Omental fat pad (tissue), 4 donors: ENCODE measurements at places on chromosomes 11 and 22. TPM values are rescaled to one million over a fixed set of nuclear protein-coding genes. Genes with fewer than 3 reads are reported as not detected.

- DNase-seq = no peak
Observed at GRCh38 chr22:44427611-44428470, 70.2 kb downstream of the RTL6 start.

The TTC38 gene
- 116 TPM for total RNA-seq

The ADM gene
- total RNA-seq = 1,099 TPM

DNA sequence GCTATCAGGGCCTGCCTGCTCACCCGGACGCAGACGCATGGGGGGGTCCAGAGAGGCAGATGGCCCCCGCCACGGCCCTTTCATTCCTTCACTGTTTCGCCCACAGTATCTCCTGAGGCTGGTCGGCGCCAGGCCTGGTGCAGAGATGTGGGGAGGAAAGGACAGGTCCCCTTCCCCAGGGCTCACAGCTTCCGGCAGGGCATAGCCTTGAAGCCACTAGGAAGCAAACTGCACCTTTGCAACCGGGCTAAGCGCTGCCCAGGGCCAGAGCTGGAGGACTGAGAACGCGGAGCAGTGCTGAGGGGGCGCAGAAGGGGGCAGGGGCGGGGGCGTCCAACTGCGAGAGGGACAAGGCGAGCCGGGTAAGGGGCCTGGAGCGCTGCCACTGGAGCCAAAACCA is 20.2 kb upstream of the FLRT1 start:
- DNase-seq = no peak

The TNNT3 gene
- 4.6 TPM for total RNA-seq

DNA sequence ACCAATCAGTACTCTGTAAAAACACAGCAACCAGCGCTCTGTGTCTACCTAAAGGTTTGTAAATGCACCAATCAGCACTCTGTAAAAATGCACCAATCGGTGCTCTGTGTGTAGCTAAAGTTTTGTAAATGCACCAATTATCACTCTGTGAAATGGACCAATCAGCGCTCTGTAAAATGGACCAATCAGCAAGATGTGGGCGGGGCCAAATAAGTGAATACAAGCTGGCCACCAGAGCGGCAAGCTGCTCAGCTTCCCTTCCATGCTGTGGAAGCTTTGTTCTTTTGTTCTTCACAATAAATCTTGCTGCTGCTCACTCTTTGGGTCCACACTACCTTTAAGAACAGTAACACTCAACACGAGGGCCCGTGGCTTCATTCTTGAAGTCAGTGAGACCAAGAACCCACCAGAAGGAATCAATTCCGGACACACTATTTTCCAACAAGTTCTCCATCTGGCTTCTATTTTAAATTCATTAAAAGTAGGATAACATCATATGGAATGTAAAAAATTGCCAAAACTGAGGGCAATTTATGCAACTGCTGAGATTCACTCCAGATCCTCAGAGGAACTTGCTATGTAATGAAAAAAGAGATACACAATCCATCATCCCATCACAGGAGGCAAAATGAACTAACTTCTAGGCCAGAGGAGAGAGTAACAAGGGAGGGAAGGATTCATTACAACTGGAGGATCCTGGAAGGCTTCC is 3.1 kb upstream of the PANX1 start:
- DNase-seq = no peak

The ABTB2 gene
- 3.4 TPM for total RNA-seq
